ENCODE measurements at places on chromosomes 6 and 20. TPM values are rescaled to one million over a fixed set of nuclear protein-coding genes. Genes with fewer than 3 reads are reported as not detected.

Gene ATP5F1E
- total RNA-seq = 16.1 TPM

Gene RAE1
- total RNA-seq = 27.5 TPM

Gene TOMM6
- 88.1 TPM for total RNA-seq

Gene GRIK2
- 3.1 TPM for total RNA-seq

Gene SOX4
- total RNA-seq = 43.0 TPM

Gene NKAIN2
- 1.7 TPM for total RNA-seq

Gene RHAG
- total RNA-seq = 3.0 TPM

Gene EYA2
- total RNA-seq = 1.3 TPM

Gene HLA-DPA1
- 15.6 TPM for total RNA-seq

Gene CABLES2
- total RNA-seq = 2.1 TPM

Gene KCNK5
- 6.1 TPM for total RNA-seq

Gene PKIB
- 7.1 TPM for total RNA-seq

Gene PPP1R16B
- 4.6 TPM for total RNA-seq

Gene KIAA0408
- 33.1 TPM for total RNA-seq

Gene NRSN1
- total RNA-seq = 0.51 TPM

Gene GABRR2
- total RNA-seq = 1.2 TPM

Gene SUMO4
- 5.5 TPM for total RNA-seq

Gene GPX5
- not detected for total RNA-seq

Gene VGLL2
- 18.4 TPM for total RNA-seq

Gene RAB44
- total RNA-seq = 0.62 TPM

Gene DSP
- total RNA-seq = 167 TPM

Gene EMILIN3
- total RNA-seq = 68.9 TPM

Gene HLA-DMA
- total RNA-seq = 4.3 TPM
